ENCODE measurements at places on chromosomes 16 and 17.

GRCh38 chr16:7340938-7341337 lies 8.3 kb downstream of the RBFOX1 start:
- DNase-seq: no peak

DNA sequence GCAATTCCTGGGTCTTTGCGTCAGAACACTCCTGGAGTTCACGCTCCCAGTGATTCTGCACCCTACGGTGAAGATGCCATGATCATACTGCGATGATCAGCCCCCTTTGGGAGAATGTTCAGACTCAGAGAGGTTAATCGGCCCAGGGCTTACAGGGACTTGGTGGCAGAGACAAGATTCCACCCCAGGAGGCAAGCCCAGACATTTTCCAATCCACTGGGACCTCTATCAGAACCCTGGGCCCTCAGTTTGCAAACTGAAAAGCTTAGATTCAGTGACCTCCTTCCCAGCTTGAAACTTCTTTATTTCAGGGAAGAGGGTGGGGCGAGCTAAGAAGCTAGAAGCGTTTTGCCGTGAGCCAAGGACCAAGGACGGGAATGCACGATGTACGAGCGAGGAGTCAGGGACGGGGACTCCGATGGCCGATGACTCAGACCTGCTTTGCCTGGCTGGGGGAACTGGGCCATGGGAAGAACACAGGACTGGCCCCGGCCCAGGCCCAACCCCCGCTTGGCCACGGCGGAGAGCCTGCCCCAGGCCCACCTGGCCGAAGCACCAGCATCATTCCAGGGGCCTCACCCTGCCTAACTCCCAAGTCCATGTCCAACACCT lies 34.7 kb downstream of the SOCS3 start:
- no peak for DNase-seq

- DNase-seq: no peak
Observed at GRCh38 chr16:6247775-6248174, 1084.9 kb upstream of the RBFOX1 start.

DNA sequence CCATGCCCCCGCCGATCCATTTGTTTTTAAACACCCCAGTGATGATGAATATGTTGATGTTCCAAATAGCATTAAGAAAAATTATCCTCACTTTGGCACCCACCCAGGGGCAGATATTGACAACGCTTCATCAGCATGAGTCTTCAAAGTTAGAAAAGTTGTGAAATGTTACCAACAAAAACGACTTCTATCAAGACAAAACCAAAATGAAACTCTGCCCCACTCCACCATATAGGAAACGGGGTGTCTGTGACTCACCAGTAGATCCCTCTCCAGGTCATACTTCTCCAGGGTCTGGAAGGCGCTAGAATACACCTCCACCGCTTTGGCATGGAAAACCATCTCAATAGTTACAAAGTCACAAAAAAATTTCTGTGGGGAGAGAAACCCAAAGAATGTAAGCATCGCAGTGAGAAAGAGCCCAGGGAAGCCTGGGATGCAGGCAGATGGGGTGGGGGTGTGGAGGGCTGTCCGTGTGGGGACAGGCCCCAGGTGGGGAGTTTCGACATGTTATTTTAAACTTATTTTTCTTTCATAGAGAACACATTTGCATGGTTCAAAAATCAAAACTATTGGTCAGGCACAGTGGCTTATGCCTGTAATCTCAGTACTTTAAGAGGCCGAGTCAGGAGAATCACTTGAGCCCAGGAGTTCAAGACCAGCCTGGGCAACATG lies 10.2 kb downstream of the CIBAR2 start:
- no peak for DNase-seq

- DNase-seq: no peak
Observed at GRCh38 chr17:60102632-60103096, 23.9 kb upstream of the HEATR6 start.

DNA sequence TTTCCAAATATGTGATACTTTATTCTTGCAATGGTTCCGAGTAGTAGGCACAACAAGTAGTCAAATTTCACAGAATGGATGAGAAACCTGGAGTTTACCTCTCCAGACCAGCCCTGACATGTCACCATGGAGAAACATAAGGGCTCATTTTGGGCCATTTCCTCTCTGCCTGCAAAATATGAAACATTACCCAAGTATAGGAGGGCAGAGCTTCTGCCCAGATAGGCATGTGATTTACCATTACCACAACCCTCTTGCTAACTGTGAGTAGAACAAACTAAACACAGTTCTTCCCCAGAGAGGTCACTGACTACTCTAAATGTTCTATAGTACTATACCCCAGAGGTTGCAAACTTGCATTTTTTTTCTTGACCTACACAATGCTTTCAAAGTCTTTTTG lies 15.7 kb upstream of the KPNB1 start:
- no peak for DNase-seq

DNA sequence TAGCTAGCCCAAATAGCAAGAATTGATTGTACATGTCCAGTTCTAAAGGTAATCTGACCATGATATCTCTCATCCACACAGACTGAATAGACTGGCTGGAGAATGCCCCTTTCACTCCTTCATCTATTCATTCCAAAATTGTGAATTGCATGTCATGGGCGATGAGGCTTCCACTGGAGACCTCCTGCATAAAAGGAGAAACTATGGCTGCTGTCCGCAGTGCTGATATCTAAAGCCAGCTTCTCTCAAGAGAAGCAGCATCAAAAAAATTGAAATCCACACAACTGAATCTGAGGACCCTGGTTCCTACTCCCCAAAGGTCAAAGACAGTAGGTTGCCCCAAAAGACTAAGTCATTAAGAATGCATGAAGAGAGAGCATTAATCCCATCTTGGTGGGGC lies 7.9 kb upstream of the SCNN1G start:
- no peak for DNase-seq

GRCh38 chr17:5830921-5831320 lies 239.3 kb upstream of the WSCD1 start:
- no peak for DNase-seq

GRCh38 chr17:63848834-63849689 lies 6.6 kb upstream of the SMARCD2 start:
- peak; percentile 97 for DNase-seq

DNA sequence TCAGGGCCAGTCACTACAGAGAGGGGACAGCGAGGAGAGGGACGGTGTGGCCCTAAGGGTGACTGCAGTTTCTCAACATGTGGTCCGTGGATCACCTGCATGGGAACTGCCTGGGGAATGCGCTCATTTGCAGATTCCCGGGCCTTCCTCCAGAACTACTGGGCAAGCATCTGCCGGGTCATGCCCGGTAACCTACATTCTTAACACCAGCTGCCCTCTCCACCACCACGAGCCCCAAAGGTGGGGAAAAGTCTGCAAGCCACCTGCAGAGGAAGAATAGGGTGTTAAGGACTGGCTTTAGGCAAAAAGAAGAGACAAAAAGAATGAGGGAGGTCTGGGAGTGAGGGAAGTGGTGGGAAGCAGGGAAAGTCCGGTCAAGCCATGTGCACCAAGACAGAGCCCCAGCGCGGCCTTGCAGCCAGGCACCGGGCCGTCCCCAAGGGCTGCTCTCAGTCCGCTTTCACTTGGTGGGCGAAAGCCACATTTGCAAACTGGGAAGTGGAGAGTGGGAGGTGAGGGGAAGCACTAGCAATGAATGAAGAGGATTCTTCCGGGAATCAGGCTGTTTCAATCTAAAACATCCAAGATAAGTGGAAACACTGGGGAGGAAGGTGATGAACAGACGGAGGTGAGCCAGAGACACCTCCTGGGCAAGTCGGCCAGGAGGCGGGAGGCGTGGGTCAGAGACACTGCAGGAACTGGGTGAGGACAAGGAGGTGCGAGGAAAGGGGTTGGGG lies 70.3 kb downstream of the N4BP1 start:
- no peak for DNase-seq
